ENCODE measurements at places on chromosomes 7 and 10.
A peak's percentile ranks its signal among the peaks of the same experiment; 100 is the strongest.

GRCh38 chr7:93944673-93945072 lies 23.1 kb downstream of the GNG11 start:
- no peak for DNase-seq

DNA sequence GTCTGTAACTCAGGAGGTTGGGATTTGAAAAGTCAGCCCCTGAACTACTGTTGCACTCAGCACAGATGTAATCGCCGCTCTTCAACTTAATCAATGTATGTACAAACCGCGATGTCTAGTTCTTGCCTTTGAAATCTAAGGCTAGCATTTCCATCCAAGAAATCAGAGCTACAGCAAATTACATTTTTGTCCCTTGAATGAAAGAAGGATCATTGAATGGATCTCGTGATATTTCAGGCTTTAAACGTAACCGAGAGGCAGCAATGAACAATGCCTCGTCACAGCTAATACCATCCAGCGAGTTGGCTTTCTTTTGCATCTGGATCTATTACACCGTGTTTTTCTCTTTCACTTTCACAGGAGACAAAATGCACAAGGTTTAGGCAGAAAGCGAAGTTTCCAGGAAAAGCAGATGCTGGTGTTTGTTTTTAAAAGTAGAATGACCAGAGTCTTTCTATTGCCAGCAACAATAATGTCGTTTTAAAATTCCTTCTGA lies 5.5 kb downstream of the SKIDA1 start:
- peak; percentile 76 for DNase-seq

DNA sequence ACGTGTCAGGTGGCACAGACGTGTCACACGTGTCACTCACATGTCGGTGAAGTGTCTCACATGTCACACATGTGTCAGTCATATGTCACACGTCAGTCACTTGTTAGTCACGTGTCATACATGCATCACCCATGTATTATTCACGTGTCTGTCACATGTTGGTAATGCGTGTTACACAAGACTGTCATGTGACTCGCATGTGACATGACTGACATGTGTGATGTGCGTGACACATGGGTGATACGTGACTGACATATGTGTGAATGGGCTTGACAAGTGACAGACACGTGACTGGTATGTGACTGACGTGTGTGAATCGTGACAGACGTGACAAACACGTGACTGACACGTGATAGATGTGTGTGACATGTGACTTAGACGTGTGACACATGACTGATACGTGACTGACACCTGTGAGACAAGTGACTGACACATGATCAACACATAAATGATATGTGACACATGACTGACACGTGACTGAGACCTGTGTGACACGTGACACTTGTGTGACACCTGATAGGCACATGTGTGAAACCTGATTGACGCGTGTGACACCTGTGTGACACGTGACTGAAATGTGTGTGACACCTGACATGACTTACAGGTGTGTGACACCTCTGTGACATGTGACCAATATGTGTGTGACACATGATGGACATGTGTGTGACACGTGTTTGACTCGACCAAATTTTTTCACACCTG lies 56.1 kb downstream of the ZNF92 start:
- DNase-seq: no peak

DNA sequence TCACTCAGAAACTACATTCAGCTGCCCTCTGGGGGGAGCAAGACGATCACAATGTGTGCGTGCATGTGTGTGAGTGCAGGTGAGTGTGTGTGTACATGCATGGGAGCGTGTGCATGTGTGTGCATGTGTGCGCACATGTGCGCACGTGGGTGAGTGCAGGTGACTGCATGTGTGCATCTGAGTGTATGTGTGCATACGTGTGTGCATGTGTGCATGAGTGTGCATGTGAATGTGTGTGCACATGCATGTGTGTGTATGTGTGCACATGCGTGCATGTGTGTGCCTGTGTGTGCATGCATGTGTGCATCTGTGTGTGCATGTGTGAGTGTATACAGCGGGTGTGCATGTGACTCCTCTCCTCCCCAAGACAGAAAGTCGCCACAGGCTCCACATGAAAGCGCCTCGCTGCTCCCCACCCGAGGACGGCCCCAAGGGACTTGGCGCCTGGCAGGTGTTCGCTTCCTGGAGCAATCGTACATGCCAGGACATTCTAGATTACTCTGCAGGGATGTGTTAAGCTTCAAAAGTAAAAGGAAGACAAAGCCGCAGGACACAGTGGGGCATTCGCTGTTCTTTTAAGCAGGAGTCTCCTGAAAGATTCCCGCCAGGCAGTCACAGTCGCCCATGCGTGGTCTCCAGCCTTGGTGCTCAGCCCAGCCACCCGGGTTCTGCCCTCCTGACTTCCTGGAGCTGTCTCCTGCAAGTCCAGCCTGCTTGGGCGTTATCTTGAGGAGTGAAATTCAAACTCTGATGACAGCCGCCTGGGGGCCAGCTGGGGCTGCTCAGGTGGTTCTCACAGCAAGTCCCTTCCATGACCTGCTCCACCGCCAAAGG lies 42.0 kb upstream of the ADGRA1 start:
- no peak for DNase-seq

- no peak for DNase-seq
Measured at GRCh38 chr7:157923903-157924630, 587.3 kb downstream of the DNAJB6 start.

GRCh38 chr7:50615519-50616080 lies 50.4 kb upstream of the DDC start:
- no peak for DNase-seq

GRCh38 chr7:54874804-54875203 lies 115.8 kb upstream of the SEC61G start:
- no peak for DNase-seq

Data from fibroblast of gingiva (primary cell).